ENCODE measurements at places on chromosomes 1 and 21. TPM values are rescaled to one million over a fixed set of nuclear protein-coding genes. Genes with fewer than 3 reads are reported as not detected.

GRCh38 chr1:220684890-220685289 is 5.3 kb upstream of the C1orf115 start:
- DNase-seq = no peak

- DNase-seq = peak; percentile 87
Measured at GRCh38 chr1:51168936-51169335, 66.9 kb downstream of the C1orf185 start.

DNA sequence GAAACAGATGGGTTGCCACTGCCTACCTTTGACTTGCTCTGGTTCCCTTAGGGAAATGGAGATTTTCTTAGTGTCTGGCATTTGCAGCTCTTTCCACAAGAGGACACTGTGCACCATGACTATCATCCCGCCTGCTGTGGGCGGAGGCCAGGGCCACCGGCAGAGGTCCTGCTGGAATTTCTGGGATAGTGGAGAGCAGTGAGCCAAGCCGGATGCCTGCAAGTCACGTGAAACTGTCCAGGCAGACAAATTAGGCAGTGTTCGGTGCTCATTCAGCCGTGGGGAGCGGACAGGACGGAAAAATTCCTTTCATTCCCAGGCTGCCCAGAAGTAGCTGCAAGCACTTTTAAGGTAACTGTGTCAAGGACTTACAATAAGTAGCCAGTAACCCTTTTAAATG is 43.4 kb downstream of the IGSF5 start:
- peak; percentile 57 for DNase-seq

- DNase-seq = peak; percentile 97
Measured at GRCh38 chr1:23100074-23100748, 68.4 kb downstream of the LUZP1 start.

DNA sequence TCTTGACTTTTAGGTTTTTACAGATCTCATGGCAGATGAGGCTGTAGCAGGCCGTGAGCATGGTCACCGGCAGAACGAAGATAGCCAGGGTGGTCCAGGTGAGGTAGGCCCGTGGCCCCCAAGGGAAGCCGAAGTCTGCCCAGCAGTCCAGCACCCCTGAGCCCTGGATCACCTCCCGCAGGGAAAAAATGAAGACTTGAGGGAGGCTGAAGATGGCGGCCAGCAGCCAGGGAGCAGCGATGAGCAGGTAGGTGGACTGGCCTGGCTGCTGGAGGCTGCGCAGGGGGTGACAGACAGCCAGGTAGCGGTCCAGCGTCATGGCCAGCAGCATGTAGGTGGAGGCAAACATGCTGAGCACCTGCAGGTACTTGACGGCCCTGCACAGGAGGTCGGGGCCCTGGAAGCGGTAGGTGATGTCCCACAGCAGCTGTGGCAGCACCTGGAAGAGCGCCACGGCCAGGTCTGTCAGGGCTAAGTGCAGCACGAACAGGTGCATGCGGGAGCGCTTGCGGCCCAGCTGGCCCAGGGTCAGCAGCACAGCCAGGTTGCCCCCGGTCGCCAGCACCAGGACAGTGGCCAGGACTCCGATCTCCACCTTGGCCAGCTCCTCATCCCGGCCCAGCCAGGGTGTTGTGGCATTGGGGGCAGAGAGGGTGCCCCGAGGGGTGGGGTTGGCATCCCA is 856 bp downstream of the AVPR1B start:
- DNase-seq = no peak

RHEX gene
- not detected for total RNA-seq
